Vagina (tissue), 2 donors: ENCODE measurements at places on chromosomes 13 and 19.
A peak's percentile ranks its signal among the peaks of the same experiment; 100 is the strongest.

GRCh38 chr19:42201489-42202289, 15.8 kb downstream of the DEDD2 start:
- no peak for DNase-seq

- DNase-seq, result no peak
These were observed 802 bp downstream of the CDC37 start for GRCh38 chr19:10402441-10403038.

- peak; percentile 75 for DNase-seq
These were observed 77.0 kb downstream of the TM9SF2 start for GRCh38 chr13:99577934-99578917.

DNA sequence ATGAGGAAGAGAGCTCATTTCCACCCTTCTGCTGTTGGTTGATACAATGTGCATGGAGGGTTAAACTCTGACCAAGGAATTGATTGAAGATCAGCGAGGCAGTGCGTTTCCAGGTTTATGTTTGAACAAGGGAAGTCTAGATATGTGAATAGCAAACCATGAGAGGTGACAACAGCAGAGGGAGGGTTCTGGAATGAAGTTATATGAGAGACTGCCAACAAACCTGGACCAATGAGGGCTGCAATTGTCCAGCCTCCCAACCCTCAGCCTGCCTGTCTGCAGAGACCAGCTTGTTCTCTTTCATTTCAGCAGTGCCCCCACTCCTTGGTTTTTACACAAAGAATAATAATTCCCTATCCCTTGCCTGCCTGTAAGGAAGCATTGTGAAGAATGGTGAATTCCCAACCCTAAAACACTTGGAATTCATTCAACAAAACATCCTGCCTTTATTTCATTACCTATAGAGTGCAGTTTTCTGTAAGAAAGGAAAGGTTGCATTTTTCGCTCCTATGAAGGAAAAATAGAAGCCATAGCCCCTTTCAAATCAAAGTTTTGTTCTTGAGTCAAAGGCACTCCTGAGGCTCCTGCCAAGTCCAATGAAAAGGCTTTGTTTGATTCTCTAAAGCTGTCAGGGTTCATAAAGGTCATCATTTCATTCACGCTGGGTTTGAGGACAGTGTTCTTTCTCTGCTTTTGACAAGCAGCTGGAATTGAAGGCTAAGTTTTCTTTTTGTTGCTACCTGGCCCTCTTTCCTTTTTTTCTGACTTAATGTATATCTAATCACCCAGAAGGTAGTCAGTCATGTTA, 53.6 kb upstream of the ABCC4 start:
- DNase-seq, result no peak

GRCh38 chr19:41688687-41689086, 617 bp upstream of the CEACAM7 start:
- peak; percentile 72 for DNase-seq

DNA sequence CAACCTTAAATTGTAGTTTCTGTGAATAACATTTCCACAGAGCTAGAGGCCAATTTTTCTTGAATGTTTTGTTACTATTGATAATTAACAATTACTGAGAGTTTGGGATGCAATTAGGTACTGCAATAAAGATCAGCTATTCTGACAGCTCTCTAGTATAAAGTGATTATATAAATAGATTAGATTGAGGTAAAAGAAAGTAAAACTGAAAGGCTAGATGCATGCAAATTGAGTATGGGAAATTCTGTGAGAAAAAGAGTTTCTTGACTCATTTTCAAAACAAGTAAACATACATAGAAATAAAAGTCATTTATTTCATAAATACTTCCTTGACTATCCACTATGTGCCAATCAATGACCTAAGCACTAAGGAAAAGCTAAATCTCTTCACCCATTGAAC, 1087.5 kb upstream of the ATXN8OS start:
- DNase-seq, result no peak
